ENCODE measurements at places on chromosomes 1 and 21.

GRCh38 chr21:42539342-42539741 lies 25.7 kb downstream of the SLC37A1 start:
- DNase-seq, result no peak

- no peak for DNase-seq
These were observed 35.1 kb downstream of the KCNJ15 start for GRCh38 chr21:38291874-38292273.

- DNase-seq, result no peak
These were observed 178.8 kb upstream of the ZNF644 start for GRCh38 chr1:91200675-91201074.

DNA sequence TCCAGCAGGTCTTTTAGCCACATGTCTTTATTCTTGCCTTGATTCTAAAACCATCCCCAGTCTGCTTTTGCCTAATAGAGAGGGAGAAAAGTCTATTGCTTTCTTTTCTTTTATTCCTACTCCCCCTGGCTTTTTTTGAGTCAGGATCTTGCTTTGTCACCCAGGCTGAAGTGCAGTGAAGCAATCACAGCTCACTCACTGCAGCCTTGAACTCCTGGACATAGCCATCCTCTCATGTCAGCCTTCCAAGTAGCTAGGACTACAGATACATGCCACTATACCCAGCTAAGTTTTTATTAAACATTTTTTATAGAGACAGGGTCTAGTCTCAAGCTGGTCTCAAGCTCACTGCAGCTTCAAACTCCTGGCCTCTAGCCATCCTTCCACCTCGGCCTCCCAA lies 72.5 kb upstream of the PAXBP1 start:
- no peak for DNase-seq

DNA sequence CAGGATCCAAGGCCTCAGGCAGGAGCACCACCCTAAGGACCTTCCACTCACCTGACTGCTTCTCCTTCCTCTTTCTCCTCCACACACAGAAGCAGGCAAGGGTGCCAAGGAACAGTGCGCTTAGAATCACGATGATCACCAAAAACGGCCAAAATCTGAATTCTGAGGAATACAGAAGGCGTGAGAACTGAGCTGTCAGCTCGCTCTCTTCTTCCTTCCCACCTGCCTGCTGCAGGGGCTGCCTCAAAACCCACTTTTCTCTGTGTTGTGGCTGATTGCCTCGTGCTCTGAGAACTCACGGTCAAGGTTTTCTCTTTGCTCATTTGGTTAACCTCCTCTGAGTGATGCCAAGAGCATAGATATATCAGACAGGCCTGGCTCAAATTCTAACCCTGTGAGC lies 23.8 kb downstream of the CD244 start:
- no peak for DNase-seq

DNA sequence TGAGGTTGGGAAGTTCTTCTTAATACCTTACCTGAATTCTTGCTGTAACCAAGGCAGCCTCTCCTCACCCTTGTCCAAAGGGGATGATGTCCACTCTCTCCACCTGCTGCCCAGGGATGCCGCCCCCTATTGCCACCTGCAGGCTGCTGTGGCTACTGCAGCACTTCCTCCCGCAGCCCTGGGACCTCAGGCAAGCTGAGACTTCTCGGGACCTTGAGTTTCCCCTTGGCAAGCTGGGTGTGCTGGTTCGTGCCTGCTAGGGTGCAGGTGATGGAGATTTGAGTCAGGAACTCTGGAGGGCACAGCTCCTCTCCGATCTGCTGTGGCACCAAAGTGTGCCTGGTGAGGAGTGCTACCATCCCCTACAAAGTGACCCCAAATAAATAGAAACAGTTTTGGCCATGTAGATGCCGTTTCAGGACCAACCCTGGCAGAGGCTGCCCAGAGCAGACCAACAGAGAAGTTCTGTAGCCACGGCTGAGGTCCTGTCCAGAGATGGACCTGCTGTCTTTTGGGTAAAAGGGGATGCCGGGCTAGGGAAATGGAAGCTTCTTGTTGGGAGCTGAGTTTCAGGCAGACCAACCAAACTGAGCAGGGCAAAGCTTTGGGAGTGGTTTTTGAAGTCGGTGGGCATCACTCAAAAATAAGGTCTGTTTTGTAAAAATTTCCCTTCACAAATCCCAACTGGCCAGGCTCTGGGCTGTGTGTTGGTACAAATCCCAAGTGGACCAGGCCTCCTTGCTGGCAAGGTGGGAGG lies 31.7 kb downstream of the RUNX3 start:
- no peak for DNase-seq

GRCh38 chr1:61181067-61182038 lies 99.0 kb downstream of the NFIA start:
- DNase-seq, result no peak

DNA sequence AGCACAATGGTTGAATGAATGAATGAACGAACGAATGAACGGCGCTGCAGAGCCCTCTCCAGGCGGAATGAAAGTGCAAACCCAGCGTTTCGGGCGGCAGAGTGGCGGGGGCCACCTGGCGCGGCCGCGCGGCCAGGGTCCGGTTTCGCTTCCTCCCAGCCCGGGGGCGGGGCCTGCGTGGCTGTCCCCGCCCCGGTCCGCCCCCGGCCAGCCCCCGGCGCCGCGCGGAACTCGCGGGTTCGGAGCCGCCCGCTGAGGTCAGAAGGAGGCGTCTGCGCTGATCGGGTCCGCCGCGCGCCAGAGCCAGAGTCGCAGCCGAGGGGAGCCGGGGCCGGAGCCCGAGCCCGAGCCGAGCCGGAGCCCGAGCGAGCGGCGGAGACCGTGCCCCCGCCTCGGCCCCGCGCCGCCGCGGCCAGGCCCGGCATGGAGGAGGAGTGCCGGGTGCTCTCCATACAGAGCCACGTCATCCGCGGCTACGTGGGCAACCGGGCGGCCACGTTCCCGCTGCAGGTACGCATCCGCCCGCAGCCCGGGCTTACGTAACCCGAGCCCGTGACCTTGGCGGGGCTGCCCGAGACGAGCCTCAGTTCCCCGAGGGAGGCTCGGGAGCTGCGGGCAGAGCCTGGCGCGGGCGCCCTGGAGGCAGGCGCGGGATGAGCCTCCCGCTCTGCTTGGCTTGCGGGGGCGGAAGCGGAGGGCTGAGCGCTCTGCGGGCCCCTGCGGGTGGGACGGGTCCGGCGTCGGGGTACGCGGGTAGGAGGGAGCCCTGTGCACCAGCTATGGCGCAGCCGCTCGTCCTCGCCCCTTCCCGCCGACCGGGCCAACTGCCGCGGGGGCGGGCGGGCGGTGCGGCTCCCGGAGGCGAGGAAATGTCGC lies at the start of gene PDXK:
Gene PDXK, plus strand, starts transcription at position 258 of the 876 bp plus-strand sequence. Its CDS starts 166 bp downstream, at position 424.
- DNase-seq, result peak; percentile 67

DNA sequence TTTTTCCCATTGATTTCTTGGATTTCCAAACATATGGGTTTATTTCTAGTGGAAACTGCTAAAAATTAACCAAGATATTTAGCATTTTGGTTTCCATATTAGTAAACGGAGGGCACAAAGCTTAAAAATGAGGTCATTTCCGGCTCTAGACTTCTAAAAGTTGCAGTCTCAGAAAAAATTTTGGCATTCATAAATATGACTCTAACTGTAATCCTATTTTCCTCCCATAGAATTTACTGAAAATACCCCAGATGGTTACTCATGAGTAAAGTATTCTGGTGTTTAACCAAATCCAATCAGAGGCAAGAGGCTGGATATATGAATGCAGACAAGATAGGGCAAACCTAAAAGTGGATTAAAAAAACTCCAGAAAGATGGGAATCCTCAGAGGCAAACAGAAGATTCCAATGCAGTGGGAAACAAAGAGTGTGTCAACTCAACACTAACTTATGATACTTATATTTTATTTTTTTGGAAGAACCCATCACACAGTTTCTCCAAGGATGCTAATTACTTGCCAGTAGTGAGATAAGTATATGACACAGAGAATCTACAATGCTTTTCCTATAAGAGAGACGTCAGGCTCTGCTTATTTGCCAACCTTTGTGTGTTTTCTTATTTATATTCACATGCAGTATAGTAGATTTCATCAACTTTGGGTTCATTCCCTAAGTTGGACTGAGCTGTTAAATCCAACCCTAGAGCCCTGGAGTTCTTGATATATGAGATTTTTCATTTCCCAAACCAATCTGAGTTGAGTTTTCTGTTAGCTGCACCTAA lies 90.1 kb upstream of the BCL10 start:
- no peak for DNase-seq

DNA sequence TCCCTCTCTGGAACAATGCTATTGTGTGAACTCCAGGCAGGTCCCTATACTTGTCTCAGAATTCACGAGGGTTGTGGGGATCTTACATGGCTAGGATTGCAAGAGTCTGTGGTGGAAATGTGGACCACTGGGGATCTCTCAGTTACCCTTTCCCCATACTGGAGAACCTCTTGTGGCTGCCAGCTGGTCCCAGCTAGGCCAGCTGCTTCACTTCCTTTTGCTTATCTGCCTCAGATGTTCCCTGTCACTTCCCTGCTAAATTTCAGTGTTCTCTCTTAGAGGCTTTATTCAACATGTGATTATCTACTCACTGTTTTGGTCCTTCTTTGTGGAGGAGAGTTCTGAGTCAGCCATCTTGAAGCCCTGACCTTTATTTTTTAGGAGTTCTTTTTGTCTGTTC lies 75.9 kb upstream of the SAMD13 start:
- DNase-seq, result no peak

DNA sequence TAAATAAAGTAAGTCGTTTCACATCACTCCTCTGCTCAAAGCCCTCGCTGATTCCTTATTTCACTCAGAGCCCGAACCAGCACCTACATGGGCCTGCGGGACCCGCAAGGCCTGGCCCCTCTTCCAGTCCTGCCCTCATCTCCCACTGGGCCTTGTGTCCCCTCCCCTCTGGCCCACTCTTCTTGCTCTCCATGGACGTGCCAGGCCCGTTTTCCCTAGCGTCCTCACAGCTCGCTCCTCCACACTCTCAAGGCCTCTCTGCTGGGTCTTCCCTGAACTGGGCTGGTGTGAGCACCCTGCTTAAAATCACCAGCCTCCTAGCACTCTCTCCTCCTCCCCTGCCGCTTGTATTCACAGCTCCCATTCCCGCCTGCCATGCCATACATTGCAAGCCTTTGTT lies 237.9 kb downstream of the FOXD2 start:
- no peak for DNase-seq

GRCh38 chr21:41634858-41635257 lies 126.9 kb upstream of the TMPRSS2 start:
- no peak for DNase-seq

DNA sequence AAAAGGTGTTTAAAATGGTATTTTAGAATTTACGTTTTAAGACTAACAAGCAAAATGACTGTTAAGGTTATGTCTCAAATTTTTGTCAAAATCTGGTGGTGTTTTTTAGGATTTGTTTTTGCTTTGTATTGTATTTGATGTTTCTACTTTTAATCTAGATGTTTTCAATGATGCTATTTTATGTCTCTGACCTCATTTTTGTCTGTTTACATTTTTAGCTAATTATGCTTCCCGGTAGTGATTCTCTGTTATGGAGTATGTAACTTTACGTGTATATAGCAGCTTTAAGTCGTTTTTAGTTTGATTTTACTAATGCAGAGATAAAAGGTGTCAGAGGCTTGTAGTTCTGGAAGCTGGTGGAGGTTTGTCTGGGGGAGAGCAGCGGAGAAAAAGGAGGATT lies 71.8 kb downstream of the PRDM2 start:
- no peak for DNase-seq

DNA sequence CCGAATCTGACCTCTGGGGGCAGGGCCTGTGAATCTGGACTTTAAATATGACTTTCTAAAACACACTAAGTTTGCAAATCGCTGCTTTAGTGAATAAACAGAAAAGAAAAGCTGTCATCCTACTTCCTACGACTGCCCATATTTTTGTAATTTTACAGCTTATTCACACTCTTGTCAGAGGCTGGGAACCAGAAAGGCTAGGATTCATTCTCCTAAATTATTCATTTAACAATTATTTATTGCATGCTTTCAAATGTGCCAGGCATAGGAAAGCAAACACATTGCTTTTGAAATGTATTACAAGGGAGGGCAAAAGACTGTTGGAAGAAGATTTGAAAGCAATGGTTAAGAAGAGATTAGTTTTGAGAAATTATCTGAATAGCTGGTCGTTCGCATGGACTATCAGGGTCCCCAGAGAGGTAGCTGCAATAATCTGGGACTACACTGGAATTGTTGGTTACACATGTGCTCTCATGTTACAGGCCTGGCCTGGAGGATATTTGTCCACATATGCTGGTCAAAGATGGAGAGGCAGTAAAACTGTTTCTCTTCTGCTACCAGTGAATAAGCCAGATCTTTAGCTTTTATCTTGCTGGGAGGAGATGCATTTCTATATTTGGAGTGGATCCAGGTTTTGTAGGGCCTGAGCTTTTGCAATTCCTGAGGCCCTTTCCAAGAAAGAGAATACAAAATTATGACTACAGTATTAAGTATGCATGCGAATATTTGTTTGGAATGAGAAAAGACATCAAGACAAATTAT lies 29.6 kb upstream of the SFPQ start:
- DNase-seq, result no peak

DNA sequence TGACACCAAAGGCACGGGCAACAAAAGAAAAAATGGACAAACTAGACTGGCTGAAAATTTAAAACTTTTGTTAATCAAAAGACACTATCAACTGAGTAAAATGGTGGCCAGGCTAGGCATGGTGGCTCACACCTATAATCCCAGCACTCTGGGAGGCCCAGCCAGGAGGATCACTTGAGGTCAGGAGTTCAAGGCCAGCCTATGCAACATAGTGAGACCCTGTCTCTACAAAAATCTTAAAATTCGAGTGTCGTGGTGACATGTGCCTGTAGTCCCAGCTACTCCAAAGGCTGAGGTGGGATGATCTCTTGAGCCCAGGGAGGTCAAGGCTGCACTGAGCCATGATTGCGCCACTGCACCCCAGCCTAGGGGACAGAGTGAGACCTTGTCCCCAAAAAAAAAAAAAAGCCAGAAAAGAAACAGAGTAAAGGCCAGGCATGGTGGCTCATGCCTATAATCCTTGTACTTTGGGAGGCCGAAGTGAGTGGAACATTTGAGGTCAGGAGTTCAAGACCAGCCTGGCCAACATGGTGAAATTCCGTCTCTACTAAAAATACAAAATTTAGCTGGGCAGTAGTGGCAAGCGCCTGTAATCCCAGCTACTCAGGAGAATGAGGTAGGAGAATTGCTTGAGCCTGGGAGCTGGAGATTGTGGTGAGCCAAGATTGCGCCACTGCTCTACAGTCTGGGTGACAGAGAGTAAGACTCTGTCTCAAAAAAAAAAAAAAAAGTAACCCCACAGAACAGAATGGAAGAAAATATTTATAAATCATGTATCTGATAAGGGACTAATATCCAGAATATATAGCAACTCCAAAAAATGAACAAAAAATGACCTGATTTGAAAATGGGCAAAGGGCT lies 8.0 kb downstream of the TUT4 start:
- DNase-seq, result no peak
